ENCODE measurements at places on chromosomes 16 and 17.
A peak's percentile ranks its signal among the peaks of the same experiment; 100 is the strongest.

GRCh38 chr17:75749545-75750389 lies 15.2 kb downstream of the GALK1 start:
- peak; percentile 74 for DNase-seq

- no peak for DNase-seq
Measured at GRCh38 chr16:87487361-87487924, 5.4 kb downstream of the ZCCHC14 start.

DNA sequence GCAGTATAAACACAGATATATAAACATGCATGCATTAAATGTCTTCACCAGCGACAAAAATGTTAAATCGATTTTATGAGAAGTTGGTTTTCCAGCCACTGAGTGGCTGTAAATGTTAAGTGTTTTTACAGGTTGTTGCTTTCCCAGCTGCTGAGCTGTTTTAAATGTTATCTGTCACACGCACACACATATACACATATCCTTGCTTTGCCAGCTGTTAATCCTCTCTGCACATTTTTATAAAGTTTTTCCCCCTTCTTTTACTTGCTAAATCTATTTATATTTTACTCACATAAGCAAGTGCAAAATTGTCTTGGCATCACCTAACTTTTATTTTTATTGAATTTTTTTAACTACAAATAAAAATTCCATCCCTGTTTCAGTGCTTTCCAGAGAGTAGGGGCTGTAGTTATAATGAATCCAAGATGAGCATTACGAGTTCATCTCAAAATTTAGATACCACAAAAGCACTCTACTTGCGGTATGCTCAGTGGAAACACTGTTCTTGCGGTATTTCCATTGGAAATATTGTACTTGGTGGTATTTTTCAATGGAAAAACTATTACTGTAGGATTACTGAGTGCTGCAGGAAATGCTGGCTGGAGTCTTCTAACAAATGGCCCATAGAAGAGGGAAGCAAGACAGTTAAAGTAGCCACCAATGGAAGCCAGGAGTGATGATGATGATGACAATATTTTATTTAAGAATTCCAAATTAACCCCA lies 124.9 kb upstream of the KCNJ16 start:
- DNase-seq: no peak

GRCh38 chr17:48259694-48260291 lies 152.2 kb downstream of the SNX11 start:
- no peak for DNase-seq

DNA sequence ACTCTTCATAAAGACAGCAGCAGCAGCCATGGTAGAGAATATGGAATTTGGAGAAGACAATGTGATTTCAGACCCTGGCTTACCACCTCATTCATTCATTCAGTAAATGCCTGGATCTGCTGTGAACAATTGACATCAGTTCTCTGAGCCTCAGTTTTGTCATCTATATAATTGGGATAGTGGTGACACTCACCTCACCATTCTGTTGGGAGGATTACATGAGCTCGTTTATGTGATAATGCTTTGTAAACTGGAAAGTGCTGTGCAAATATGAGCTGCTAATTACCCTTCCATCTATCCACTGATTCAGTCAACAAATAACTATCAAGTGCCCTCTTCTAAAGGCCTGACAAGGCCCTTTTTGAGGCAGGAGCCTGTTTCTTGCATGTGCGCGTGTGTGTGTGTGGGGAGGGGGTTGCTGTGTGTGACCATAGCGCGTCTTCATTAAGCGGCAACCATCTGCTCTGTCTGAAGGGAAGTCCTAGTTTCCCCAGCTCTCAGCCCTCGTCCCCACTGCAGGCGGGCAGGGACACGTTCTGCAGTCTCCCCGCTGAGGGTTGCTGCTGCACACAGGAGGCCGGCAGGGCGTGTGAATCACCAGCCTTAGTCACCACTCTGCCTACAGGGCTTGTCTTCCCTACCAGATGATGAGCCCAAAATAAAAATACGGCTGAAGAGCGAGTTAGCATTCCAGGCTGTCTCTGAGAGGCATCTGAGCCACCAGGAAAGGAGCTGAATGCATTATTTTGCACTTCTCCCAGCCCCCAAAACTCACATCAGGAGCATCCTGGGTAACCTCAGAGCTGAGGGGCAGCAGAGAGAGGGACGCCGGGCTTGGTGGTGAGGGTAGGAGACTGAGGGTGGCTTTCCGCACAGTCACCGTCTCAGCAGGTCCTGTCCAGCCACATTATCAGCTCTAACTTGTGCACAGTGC lies 19.9 kb downstream of the ARL4D start:
- no peak for DNase-seq

GRCh38 chr16:2814551-2815298 lies 2.3 kb upstream of the PRSS21 start:
- no peak for DNase-seq

- no peak for DNase-seq
Measured at GRCh38 chr17:39648616-39649366, 11.8 kb downstream of the STARD3 start.

GRCh38 chr16:49436181-49436580 lies 62.6 kb downstream of the C16orf78 start:
- DNase-seq: no peak

GRCh38 chr17:18004345-18004744 lies 31.7 kb downstream of the DRC3 start:
- no peak for DNase-seq

GRCh38 chr16:11211061-11211976 lies 44.7 kb downstream of the SOCS1 start:
- DNase-seq: no peak

DNA sequence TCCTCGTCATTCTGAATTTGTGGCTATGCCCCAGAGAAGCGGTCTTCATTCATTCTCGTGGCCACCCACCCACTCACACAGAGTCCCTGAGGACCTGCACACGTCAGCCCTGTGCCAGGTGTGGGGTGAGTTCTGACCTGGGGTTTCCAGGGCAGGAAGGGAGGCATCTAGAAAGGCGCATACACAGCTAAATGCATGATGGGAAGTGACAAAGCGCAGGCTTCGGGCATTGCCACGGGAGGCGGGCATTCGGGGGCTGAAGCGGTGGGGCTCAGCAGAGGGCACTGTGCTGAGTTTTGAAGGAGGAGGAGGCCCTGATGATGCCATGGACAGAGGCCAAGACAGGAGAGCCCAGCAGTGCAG lies 10.9 kb downstream of the UBALD2 start:
- DNase-seq: no peak

DNA sequence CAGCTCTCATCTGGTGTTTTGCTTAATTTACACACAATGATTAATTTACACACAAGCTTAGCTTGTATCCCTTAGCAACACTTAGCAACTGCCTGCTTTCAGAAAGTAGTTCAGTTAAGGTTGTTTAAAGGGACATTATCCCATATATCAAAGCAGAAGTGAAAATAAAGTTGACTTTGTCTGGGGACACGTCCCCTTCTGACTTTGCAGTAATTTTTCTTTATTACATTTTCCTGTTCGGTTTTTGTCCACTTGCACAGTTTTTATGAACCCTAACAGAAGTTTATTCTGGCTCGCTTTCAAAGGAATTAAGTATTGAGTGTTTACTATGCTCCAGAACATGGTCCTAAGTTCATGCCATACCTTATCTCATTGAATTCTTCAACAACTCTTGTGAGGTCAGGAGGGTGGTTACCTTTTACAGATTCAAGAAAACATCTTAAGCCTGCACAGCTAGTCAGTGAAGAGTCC lies 41.5 kb downstream of the ARHGAP44 start:
- DNase-seq: no peak

- peak; percentile 36 for DNase-seq
Measured at GRCh38 chr17:13601776-13602551, at the start of gene HS3ST3A1. Gene HS3ST3A1, minus strand, starts transcription at chr17:13601929. Its CDS starts 800 bp downstream, at chr17:13601129.

GRCh38 chr17:38671939-38672720 lies 2.6 kb downstream of the EPOP start:
- no peak for DNase-seq

GRCh38 chr16:31301708-31302400 lies 42.1 kb downstream of the ITGAM start:
- no peak for DNase-seq

DNA sequence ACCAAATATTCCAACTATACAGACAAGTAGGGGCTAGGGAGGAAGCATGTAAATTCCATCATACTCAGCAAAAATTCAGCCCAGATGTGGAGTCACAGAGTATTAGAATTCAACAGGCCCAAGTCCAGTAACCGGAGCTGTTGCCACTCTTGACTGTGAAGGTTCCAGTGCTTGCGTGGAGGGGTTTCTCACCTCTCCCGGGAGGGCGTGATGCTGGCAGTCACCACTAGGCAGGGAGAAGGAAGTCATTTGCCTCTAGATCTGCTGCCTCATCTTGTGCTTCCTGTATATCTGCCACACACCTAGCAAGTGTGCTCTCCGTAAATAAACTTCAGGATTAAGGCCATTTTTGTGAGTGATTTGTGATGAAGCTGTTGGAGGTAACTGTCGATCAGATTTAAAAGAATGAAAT lies 1.0 kb upstream of the CKLF start:
- no peak for DNase-seq

- no peak for DNase-seq
Measured at GRCh38 chr17:21113716-21114115, 13.0 kb upstream of the DHRS7B start.

- DNase-seq: no peak
Measured at GRCh38 chr17:50691550-50692447, 15.9 kb downstream of the ANKRD40 start.

DNA sequence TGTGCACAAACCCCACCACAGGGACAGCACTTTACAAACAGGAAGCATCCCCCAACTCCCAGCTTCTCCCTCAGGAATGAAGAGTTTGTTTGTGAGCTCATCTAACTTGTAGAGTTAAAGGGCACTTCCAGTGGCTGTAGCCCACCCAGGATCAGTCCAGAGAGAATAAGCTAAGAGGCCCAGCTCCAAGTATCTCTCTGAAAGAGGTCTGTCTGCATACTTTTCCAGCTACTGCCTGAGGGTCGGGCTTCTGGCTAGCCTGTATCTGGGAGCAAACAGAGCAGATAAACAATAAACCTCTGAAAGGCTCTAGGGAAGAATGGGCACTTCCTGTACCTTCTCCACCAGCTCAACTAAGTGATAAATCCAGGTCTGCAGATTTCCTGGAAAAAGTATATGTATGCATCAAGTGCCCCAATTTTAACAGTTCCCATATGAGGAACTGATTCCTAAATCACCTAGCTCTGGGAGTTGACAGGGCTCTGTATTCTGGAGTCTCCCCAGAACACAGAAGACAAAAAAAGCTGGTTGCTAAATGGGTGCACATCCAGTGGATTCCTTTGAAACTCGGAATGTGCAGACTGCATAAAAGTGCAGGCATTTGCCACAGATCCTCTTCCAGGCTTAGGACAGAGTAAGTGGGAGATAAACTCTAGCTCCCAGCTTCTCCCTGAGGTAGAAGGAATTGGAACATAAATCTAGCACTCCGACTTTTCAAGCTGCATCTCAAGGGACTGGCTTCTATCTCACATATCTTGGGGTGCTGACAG lies 37.1 kb upstream of the MYLK3 start:
- no peak for DNase-seq

GRCh38 chr17:77875881-77876509 lies 82.5 kb upstream of the TNRC6C start:
- no peak for DNase-seq

DNA sequence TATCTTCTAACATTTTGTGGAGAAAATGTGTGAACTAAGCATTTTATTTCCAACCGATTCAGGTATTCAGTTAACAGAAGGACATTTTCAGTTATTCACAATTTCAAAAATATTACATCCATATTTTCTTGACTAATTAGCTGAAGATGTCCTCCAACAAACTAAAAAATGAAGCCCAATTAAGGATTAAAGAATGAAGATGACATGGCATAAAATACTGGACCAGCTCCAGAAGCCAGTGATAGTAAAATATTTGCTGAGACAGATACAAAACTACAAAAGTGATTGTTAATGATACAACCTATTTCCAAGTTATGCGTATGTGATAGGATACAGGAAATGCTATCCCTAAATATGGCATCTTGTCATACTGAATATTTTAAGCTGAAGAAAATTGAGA lies 48.6 kb downstream of the PMP22 start:
- DNase-seq: no peak

DNA sequence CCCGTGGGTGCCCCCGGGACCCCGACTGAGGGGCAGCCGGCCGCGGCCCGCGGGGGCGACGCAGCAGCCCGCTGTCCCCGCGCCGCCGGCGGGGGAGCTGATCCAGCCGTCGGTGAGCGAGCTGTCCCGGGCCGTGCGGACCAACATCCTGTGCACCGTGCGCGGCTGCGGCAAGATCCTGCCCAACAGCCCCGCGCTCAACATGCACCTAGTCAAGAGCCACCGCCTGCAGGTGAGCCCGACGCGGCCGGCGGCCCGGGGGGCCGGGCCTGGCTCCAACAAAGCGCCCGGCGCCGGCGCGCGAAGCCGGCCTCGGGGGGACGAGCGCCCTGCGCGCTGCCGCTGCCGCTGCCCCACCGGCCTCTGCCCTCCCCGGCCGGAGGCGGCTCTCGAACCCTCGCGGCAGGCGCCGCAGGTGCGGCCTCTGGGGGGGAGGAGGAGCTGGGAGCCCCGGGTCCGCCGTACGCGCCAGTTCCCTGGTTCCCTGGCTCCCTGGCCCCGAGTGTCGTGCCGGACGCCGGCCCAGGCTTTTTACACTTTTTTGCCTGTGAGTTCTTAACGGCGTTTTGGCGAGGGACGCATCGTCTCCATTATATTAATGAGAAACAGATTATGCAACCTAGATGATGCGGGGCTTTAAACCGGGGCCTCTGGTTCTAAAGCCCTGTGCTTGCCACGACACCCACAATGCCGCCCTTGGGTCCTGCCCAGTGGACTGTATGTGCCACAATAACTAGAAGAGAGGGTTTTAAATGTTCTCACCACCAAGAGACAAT lies 521 bp downstream of the ATMIN start:
- peak; percentile 24 for DNase-seq

DNA sequence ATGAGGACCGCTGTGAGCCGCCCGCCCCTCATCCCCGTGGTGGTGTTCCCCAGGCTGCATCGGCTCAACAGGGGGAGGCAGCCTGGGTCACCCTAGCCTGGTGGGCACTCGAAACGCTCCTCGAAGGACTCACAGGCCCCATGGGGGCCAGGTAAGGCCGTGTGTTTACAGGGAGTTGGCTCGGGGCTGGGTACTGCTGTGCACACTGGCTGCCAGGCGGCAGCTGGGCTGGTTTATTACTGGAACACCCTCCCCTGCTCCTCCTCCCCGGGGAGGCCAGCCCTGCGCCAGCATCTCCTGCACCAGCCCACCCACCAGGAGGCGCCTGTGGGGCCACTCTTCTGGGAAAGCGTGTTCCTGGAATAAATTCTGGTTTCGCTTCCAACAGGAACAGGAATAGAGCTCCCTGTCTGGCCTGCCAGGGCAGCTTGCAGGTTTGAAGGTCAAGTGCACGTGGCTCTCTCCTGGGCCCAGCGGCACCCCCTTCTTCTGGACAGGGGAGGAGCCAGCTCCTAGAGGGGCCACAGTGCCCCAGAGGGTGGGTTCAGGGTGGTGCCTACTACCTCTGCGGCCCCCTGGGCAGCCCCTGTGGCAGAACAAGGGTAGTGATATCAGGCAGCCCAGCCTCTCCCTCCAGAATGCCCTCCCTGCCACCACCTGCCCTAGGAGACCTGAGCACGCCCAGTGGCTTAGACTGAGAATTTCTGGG lies 11.3 kb downstream of the MCRIP1 start:
- no peak for DNase-seq

- no peak for DNase-seq
Measured at GRCh38 chr16:14309906-14310305, 238.8 kb downstream of the MRTFB start.
